ENCODE measurements at places on chromosomes 12 and 14.
A peak's percentile ranks its signal among the peaks of the same experiment; 100 is the strongest.

GRCh38 chr14:23164250-23164649 is 19.2 kb downstream of the SLC7A8 start:
- no peak for DNase-seq

DNA sequence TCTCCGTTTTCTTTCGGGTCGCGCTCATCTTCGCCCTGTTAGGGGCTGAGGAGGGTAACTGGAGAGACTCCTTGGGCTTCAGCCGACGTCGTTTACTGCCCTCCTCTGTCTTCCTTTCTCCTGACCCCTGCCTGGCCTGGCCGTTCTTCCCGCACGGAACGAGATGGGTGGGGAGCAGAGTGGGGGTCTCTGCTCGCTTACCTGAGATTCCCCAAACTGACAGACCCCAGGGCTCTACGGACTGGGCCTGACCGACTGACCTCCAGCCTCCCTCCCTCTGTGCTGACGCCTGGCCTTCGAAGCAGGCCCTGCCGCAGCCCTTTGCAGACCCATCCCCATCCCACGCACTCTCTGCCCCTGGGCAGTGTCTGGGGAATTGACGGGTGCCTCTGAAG is 439 bp downstream of the GOLGA5 start:
- DNase-seq = no peak

DNA sequence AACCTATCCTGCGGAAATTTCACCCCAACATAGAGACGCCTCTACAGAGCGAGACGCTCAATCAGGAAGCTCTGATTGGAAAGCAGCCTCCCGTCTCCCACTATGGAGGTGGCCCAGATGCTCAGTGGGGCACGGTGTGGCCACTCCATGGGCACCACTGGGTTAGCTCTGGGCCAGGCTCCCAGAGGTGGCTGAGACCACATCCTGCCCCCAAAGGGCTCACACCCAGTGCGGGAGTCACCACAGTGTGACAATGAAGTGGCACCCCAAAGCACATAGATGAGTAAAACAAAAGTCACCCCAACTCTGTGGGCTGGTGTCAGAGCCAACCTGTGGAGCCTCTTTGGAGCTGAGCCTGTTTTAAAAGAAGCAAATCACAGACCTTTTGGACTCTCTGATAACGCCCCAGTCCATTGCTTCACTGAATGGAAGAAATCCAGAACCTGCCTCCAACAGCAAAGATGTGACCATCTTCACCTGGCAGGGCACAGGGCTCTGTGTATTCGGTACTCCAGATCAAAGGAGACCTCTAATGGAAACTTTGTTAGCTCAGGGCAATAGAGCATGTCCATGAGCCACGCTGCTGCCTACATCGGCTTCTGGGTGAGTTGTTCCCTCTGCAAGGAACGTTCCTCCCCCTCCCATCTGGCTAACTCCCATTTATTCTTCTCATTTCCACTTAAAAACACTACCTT is 19.6 kb downstream of the CLMN start:
- no peak for DNase-seq

GRCh38 chr14:106209755-106210154 is 683.4 kb downstream of the TMEM121 start:
- peak; percentile 64 for DNase-seq

DNA sequence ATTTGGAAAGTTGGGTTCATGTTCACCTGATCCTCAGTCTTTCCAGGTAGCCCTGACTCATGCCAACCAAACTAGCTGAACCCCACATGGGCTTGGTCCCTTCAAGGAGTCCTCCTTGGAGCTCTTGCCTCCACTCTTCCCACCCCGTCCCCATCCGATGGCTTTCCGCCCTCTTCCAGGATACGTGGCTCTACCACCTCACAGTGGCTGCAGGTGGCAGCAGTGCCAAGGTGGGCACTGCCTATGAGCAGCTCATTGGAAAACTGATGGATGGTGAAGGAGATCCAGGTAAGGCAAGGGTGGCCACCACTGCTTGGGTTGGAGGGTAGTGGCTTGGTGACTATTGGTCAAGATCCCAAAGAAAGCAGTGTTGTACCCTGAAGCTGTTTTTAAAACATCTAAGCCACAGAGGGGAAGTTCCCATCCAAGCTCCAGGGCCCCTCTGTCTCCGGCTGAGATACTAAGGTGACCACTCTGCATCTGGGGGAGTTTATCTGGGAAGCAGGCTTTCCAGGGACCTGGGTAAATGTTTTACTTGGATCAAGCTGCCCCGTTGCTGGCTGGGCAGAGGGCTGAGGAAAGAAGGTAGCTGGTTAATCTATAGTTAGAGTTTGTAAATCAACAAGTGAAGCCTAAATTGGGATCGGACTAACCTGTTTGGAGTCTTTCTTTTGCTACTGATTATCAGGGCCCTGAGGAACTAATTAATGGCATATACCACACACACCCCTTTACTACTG is 23.7 kb downstream of the PIGH start:
- DNase-seq = no peak

DNA sequence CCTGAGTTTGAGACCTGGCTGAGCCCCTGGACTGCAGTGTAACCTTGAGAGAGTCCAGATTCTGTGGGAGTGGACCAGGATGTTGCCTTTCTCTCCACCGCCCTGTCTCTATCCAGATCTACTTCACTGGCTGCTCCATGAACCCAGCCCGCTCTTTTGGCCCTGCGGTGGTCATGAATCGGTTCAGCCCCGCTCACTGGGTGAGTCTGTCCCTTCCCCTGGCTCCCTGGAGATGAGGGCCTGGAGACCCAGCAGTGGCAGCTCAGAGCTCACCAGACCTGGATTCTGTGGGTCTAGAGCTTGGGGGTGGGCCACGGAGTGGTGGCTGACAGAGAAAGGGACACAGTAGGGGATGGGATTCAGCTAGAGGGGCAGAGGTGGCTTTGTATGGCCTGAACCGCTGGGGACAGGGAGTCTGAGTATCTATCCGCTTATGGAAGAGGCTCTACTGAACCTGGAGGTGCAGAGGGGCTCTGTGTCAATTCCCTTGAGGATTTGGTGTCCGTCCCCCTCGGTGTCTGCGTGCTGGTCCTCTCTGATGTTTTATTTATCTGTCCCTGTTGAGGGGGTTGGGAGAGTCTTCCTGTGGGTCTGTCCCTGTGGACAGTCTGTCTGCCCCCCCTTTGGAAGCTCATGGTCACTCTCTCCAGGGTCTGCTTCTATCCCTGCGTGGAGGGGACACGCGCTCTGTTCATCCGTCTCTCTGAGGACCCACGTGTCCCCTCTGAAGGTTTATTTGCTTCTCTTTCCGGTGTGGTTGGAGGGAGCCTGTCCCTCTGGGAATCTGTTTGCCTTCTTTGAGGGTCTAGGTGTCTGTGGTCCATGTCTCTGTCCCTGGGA is 2.5 kb downstream of the AQP5 start:
- no peak for DNase-seq

GRCh38 chr12:63821781-63822251 is 22.7 kb upstream of the SRGAP1 start:
- no peak for DNase-seq

GRCh38 chr14:86035882-86036281 is 505.9 kb downstream of the FLRT2 start:
- DNase-seq = no peak

GRCh38 chr14:92595267-92595666 is 81.7 kb downstream of the RIN3 start:
- DNase-seq = no peak

GRCh38 chr14:104805941-104806624 is 5.2 kb downstream of the ZBTB42 start:
- DNase-seq = no peak

DNA sequence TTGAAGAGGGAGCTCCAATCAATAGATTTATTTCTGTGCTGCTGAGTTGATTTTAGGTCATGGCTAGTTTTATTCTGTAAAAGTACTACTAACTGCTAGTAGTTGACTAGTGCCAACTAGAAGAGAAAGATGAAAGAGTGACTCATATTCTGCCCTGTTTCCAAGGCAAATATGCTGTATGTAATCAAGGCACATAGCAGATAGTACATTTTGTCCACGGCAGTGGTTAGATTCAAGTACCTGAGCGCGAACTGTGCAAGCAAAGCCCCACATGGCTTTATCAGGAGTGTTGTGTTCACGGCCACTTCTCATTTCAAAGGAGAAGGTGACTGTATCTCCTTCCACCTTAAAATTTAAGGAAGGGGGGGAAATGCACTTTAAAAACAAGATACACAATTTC is 126.8 kb downstream of the TRAFD1 start:
- no peak for DNase-seq

- no peak for DNase-seq
These were observed 111.4 kb downstream of the STXBP6 start for GRCh38 chr14:24938593-24938992.

DNA sequence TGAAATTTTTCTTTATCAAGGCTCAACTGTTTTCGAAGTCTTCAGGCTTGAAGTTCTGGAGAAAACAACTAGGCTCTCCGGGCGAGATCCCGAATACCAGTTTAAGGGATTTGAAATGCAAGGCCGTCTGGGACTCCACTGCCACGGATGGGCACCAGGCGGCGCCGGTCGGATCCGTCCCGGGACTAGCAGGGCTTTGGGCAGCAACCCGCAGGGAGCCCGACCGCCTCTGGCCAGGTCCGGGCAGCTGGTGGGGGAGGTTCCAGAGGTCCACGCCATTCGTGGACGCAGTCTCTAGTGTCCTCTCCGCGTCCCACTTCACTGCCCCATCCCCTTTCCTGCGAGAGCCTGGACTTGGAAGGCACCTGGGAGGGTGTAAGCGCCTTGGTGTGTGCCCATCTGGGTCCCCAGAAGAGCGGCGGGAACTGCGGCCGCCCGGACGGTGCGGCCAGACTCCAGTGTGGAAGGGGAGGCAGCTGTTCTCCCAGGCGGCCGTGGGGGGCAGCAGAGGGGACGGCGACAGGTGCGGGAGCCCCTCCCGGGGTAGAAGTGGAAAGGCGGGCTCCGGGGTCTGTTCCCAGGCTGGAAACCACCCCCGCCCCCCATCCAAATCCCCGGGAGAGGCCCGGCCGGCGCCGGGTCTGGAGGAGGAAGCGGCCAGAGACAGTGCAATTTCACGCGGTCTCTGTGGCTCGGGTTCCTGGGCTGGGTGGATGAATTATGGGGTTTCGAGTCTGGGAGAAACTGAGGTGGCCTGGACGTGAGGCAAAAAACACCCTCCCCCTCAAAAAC is 838 bp upstream of the ERBB3 start:
- DNase-seq = peak; percentile 64

GRCh38 chr12:131943389-131943788 is 6.4 kb upstream of the EP400 start:
- peak; percentile 9 for DNase-seq

DNA sequence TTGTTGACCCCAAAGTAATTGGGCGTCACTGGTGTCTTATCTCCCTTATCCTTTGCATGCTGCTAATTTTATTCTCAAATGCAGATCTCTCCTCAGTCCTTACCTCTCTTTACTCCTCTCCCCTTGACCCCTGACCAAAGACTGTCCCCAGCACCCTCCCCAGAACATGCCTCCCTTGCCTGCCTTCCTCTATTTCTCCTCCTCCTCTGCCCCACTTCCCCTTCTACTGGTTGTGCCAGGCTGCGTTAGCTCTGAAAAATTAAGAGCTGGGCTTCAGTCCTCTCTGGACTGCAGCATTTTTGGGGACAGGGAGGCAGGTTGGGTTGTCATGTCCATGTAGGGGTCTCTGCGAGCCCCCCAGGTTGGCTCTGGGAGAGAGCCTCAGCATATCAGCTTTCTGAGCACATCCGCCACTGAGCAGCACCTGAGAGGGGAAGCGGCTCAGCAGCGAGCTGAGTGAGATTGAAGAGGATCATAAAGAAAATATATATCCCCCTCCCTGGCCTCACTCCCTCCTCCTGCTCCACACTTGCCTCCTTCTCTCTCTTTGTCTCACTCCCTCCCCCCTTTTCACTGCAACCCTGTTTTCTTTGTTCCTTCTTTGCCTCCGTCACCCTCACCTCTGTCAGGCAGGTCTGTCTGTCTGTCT is 6.4 kb upstream of the CISTR start:
- DNase-seq = no peak

- DNase-seq = no peak
These were observed 2.2 kb downstream of the BTBD7 start for GRCh38 chr14:93330609-93331000.

DNA sequence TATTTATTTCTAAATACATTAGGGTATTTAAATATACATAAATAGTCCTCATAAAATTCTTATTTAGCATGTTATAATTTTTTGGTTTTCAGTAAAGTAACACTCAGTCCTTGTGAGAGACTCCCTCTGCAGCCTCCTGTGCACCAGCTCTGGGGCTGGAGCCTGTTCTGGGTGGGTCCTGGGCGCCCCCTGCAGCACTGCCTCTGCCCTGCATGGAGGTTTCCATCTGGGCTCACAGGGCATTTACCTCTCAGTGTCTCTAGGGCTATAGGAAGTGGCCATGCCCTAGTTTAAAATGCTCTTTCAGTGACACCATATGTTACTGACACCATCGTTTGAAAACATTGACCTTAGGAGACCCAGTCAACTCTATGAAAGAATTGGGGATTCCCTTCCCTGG is 1155.2 kb downstream of the TMEM121 start:
- DNase-seq = no peak

DNA sequence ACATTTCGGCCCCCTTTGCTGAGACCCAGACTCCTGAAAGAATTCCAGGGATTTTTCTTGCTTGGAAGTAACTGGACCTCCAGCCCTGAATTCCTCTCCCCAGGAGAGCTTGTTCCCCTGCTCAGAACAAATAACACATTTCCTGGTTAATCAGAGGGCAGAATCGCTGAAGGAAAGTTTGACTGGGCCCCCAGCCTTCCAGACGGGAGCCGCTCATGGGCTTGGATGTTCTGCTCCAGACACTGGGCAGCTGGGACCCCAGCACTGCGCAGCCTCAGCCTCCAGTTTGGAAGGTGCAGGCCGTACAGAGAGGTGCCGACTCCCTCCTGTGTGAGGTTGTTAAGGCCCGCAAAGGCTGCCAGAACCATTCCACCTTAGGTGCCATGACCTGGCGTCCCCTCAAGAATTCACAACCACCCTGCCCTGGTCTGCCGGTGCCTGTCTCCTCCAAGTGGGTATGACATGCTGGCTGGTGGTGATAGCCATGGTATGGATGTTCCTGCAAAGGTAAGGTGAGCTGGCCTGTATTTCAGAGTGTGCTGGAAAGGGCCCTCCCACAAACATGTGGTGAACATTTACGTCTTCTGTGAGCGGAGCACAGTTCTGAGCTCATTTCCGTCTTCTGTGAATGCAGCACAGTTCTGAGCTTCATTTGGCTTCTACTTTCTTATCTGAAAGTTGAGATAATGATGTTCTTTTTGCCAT is 5.1 kb upstream of the LTBP2 start:
- DNase-seq = no peak

DNA sequence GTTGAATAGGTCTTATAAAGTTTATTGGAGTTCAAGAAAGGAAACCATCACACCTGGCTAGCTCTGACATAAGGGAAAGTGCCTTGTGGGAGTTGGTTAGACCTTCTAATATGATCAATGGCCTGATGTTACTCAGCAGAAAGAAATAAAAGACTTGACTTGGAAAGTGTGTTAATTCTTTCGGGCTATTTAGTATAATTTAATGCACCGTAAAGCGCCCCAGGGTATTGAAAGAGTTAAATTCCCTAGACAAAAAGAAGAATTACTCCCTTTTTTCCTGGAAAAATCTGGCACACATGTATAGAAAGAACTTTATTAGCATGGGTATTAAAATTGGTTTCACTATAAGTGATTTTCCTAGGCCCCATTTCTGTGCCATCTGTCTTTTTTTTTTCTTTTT is 1125.7 kb upstream of the FLRT2 start:
- no peak for DNase-seq
